ENCODE measurements at places on chromosomes 1 and 21.

- no peak for DNase-seq
These were observed 3.7 kb downstream of the SLC45A3 start for GRCh38 chr1:205676597-205676996.

GRCh38 chr1:206551986-206552326 lies 44.6 kb downstream of the RASSF5 start:
- no peak for DNase-seq

DNA sequence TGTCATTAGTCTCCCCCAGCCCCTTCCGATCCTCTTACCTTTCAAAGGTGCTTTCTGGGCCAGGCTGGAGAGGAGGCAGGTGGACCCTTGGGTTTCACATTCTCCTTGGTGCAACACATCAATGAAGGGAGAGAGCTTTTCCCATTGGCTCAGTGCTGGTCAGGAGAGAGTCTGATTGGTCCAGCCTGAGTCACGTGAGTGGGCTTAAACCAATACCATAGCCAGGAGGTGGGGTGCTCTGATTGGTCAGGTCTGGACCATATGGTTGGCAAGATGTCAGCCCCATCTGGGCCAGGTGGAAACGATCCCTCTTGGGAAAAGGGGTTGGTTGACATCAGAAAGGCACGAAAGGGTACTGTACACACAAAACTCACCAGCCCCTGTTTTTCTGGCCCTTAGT lies 44.8 kb upstream of the ABCG1 start:
- no peak for DNase-seq

DNA sequence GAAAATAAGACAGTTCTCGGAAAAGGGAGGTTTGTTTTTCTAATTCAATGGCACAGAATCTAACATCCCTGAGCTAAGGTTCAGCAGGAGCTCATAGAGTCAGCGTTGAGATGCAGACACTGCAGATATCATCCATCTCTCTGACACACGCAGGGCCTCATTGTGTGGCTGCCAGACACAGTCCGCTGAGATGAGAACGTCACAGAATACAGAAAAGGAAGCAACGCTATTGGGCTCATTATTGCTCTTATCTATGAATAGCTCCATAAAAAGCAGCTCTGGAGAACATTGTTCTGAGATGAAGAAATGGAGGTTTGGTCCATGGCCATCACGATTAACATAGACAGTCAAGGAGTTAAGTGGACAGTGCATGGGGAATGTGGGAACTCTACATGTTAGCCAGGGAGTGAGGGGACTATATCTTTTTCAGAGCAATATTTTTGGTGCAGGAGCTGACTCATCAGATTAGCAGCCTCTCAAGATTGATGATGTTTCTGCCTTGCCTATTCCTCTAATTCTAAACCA lies 771.6 kb upstream of the CXADR start:
- DNase-seq, result peak; percentile 96

GRCh38 chr1:167605576-167605975 lies 24.5 kb upstream of the RCSD1 start:
- DNase-seq, result no peak

DNA sequence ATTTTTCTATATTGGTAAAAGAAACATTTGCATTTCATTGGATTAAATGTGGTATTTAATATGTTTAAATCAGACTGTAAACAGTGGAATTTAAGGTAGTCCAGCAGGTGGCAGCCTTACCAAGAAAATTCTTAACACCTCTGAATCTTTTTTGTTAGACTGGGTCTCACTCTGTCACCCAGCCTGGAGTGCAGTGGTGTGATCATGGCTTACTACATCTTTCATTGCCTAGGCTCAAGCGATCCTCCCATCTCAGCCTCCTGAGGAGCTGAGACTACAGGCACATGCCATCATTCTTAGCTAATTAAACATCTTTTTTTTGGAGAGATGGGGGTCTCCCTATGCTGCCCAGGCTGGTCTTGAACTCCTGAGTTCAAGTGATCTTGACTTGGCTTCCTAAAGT lies 98.8 kb downstream of the RABGAP1L start:
- DNase-seq, result peak; percentile 6

DNA sequence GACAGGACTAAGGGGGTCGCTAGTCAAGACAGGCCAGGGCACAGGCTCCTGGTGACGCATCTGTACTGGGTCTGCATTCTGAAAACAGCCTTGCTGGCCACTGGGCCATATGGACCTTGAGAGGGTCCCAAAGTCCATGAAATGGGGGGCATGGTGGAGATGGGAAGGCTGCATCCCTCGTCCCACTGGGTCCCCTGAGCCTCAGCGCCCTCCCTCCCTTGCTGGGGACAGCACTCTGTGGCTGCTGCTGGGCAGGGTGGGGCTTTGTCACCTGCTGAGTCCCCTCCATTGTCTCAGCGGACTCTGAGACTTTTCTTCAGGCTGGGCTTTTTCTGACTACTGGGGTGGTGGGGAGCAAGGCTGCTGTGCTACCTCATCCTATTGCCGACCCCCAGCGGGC lies 205.2 kb downstream of the RHOU start:
- no peak for DNase-seq

DNA sequence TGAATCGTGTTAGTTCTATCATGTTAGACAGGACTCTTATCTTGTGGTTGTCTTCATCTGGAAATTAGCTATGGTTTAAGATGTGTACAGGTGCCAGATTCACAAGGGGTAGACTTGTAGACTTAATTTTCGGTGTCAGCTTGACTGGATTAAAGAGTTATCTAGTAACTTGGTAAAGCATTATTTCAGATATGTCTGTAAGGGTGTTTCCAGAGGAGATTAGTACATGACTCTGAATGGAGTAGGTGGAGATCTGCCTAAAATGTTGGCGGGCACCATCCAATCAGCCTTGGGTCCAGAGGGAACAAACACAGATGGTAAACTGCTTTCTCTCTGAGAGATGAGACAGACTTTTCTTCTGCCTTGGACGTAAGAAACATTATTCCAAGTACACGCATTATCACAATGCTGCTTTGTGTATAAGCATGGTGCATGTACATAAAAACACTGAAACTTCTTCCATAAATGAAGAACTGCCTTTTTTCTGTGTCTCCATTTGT lies 434.6 kb downstream of the SMYD3 start:
- DNase-seq, result no peak

DNA sequence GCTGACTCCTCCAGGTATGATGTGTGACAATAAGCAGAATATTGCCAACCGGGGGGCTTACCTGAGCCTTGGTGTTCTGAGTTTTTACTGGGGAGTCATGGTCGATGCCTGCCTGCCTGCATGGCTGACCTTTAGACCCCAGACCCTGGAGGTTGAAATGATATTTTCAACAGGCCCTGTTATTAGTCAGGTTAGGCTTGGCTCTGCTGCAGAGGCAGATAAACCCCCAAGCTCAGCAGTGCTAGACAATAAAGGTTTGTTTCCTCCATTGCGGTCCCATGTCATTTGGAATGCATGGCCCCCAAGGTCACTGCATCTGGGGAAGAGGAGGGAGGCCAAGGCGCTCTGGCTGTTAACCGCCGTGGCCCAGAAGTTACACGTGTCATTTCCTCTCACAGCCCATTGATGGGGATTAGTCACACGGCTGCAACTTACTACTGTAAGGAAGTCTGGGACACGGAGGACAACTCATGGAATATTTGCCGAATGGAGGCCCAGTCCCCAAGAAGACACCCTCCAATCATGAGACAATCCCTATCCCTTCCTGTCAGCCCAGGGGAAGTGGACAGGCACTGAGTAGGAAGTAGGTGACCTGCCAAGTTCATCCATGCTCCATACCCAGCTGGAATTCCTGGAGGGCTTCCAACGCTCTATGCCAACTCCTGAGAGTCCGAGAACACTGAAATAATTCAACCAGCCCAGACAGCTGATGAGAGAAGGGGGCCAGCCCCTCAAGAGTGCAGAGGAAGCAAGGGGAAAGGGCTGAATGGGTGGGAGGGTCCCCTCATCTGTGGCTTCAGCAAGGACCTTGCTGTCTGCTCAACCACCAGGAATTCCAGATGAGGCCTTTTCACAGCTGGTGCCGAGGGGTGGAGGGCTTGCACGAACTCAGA lies 97.3 kb downstream of the TAS1R2 start:
- no peak for DNase-seq

GRCh38 chr1:42618866-42619265 lies 39.4 kb upstream of the PPIH start:
- no peak for DNase-seq

DNA sequence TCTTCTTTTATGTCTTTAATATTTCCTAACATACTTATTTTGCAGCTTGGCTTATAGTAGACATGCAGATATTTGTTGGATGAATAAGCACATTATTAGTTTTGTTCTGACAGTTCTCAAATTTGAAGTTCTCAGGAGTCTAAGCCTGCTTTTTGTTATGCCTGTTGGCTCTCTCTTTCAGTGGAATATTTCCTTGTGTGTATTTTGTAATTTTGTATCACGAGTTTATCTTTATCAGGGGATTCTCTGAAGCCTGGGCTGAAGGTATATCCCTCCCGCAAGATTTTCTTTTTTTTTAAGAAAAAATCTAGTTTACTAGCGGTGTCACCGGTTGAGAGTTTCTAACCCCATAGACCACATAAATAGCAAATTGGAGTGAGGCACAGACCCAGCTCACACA lies 105.9 kb downstream of the RGL1 start:
- DNase-seq, result no peak

GRCh38 chr21:25416669-25417068 lies 190.6 kb downstream of the MRPL39 start:
- no peak for DNase-seq

- no peak for DNase-seq
These were observed 59.0 kb downstream of the NDUFS5 start for GRCh38 chr1:39085174-39085573.

GRCh38 chr1:222369148-222369547 lies 178.8 kb downstream of the HHIPL2 start:
- DNase-seq, result no peak

- no peak for DNase-seq
These were observed 14.2 kb upstream of the MCOLN3 start for GRCh38 chr1:85062425-85063026.

GRCh38 chr1:170063109-170063826 lies 11.2 kb downstream of the KIFAP3 start:
- peak; percentile 25 for DNase-seq

GRCh38 chr1:205766038-205766437 lies 9.2 kb downstream of the RAB29 start:
- DNase-seq, result peak; percentile 26

GRCh38 chr1:184388319-184388889 lies 1.6 kb downstream of the C1orf21 start:
- DNase-seq, result peak; percentile 78

DNA sequence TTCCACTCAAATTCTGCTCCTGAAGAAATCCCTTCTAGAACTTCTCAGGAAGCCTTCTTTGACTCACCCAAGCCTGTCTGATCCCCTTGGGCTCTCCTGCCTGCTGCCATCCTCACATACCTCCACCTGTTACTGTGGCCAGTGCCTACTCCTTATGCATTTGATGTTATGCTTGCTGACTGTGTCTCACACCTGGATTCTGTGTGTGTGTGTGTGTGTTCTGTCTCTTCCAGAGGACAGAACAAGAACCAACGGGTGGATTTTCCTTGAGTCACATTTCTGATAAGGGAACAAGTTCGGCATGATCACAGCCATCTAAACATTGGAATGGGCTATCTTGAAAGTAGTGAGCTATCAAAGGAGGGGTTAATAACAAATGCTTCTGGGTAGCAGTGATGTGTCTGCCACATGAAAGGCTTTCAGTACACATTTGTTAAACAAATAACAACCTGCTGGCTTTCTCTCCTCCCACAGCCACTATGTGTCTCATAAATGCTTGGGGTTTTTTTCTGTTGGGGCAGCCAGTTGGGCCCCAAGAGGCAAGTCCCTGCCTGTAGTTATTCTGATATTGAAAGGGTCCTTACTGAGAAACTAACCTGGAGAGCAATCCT lies 8.9 kb upstream of the GPR37L1 start:
- no peak for DNase-seq

DNA sequence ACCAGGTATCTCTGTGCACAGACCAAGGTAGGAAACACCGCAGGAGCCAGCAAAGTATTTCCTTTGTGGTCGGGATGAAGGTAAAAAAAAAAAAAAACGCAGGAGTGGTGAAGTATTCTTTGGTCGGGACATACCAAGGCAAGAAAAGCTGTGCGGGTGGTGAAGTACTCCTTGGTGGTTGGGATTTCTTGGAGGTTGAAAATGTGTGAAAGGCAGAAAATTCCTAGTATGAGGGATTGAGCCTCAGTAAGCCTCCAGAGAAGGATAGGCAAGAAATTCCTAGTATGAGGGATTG lies 802.6 kb downstream of the PLA2G4A start:
- no peak for DNase-seq

DNA sequence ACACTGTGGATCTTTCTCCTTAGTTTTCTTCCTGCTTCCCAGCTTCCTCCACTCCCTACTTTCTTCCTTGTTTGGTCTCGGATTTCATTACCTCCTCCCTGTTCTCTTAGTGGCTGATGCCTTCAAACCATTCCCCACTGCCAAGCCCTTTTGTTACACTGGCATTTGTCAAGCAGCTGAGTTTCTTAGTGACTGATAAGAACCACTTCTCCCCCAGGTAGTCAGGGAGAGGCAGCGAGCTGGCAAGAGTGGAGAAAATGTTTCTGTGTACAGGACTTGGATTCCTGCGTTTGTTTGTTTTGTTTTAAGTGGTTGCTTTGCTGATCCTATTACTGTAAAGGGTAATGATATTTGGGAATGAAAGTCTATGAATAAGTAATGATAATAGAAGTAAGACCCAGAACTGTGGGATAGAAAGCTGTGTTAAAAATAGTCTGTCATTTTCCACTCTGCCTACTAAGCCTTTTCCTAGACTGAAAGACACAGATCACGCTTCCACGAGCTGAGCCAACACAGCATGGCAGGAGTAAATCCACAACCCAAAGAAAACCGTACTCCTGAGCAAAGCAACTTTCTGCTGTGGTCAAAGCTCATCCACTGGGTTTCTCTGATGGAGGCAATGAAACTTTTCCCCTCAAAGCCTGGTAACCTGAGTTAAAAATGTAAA lies 10.1 kb upstream of the SERTAD4 start:
- peak; percentile 51 for DNase-seq

- peak; percentile 98 for DNase-seq
These were observed 39.6 kb upstream of the ITPKB start for GRCh38 chr1:226778657-226779058.

DNA sequence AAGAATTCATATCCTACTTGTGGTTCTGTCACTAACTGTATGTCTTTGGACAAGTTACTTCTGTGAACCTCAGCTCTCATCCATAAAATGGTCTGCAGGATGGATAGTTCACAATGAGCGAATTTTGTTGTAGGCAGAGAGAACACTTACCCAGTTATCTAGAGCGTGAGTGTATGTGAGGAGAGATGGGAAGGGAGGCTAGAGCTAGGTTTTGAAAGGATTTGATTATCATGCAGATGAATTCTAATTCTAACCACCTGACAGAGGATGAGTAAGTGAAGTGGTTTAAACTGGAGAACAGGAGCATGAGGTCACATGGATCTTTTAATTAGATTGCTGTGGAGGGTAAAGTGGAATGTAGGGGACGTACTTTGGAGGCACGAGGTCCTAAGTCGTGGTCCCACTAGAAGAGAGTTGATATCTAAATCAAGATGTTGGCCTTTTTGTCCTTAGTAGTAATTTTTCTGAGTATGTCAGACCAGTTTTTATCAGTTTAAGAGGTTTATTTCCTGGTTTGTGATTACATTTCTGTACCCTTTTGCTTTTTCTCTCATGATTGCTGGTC lies 5.0 kb downstream of the SUCO start:
- DNase-seq, result peak; percentile 70

Measured in astrocyte (in vitro differentiated cells and primary cell).